ENCODE measurements at places on chromosomes 2 and 18.

DNA sequence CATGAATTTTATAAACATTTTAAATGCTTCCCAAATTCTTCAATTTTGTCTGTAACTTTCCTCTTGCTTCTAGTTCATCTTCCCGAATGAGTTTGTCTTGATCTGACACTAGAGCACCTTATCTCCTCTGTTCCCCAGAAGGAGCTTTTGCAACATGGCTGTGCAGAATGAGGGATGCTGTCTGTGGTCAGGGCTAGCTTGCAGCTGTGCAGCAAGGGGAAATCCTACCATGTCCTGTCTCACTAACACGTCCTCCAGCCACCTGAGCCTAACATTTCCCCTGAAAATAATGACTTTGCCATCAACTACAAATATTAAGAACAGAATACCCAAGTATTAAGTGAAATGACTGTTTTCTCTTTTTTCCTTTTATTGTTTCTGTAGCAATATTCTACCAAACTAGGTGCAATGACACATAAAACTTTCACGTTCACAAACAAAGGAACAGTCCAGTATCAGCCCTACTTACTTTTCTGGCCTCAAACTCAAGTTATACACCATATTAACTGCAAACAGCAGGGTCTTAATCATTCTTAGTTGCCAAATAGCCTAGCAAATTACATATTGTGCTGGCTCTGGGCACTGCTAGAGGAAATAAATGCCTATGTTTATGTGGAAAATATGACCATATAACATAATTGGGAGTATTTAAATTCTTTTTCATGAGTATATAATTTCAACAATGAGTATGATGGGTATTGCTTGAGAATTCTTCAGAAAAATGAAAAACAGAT is 423.3 kb downstream of the CMPK2 start:
- no peak for DNase-seq

- DNase-seq, result no peak
Measured at GRCh38 chr2:167293943-167294775, 405.9 kb downstream of the XIRP2 start.

- DNase-seq, result no peak
Measured at GRCh38 chr18:77077941-77078689, 54.5 kb downstream of the MBP start.

- no peak for DNase-seq
Measured at GRCh38 chr2:229164545-229165249, 106.4 kb downstream of the PID1 start.

DNA sequence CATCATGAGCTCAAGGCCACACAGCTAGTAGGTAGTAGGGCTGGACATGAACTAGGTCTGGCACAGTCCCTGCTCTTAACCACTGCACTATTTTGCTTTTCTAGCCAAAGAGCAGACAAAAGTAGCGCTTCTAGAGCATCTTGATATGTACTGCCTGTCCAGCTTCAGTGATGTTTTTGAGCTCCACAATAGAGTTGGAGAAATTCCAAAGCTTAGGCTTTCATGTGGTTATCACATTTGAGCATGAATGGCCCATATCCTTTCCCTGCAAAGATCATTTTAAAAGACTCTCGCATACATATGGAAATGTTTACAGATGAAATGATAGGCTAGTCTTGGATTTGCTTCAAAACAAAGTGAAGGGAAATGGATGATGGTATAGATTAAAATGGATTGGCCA is 128.7 kb downstream of the MAP3K20 start:
- DNase-seq, result no peak

GRCh38 chr2:187360286-187360685 is 87.8 kb downstream of the CALCRL start:
- no peak for DNase-seq

GRCh38 chr18:58966005-58966677 is 101.5 kb downstream of the ZNF532 start:
- no peak for DNase-seq
